ENCODE measurements at places on chromosomes 7 and 10. TPM values are rescaled to one million over a fixed set of nuclear protein-coding genes. Genes with fewer than 3 reads are reported as not detected.

DNA sequence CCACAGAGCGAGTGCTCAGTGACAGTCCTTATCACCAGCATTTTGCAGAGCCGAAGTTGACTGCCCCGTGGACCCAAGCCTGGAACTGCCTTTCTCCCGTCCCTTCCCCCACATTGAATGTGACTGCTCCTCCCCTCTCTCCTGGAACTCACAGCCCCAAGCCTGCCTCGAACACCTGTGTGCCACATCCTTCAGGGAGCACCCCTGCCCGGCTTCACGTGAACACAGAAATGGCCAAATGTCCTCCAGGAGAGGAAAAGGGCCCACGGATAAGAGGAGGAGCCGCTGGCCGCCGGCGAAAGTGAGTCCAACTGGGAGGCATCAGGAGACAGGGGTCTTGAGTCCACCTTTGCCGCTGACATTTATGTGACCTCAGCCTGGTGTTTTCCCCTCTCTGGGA, 16.2 kb downstream of the STX1A start:
- peaks cover 40% of the 10 kb centered on the region for H3K4me1 ChIP-seq
- peaks cover 64% of the 10 kb centered on the region for H3K36me3 ChIP-seq
- no peaks in the 10 kb centered on the region for H3K27me3 ChIP-seq

- H3K36me3 ChIP-seq, result no peaks in the 10 kb centered on the region
- DNase-seq, result no peak
- H3K27me3 ChIP-seq, result no peaks in the 10 kb centered on the region
- no peak overlapping the region for H3K27ac ChIP-seq
These were observed 321.4 kb downstream of the CDK14 start for GRCh38 chr7:90917539-90917938.

DNA sequence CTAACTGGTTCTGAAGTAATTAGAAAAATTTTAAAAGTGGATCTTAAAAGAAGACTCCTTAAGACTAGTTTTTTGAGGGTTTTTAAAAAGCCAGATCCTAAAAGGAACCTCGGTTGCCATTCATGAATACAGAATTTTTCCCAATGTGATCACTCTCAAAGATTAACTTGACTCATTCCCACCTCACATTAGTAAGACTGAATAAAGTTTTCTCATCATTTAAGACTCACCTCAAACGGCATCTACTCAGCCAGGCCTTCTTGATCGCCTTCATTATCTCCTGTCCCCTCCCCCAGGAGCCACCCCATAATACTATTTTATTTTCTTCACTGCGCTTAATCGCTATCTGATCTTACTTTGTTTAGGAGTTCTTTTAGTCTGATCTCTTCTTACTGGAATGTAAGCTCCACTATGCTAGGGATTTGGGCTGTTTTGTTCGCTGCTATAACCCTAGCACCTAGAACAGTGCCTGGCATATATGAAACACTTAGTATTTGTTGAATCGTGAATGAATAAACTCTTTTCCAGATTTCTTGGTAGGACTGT, 55.9 kb upstream of the PCGF5 start:
- H3K27me3 ChIP-seq, result peaks cover 16% of the 10 kb centered on the region
- DNase-seq, result no peak
- H3K4me1 ChIP-seq, result peaks cover 10% of the 10 kb centered on the region
- H3K4me3 ChIP-seq, result no peak overlapping the region
- no peak overlapping the region for H3K27ac ChIP-seq

GRCh38 chr10:70500812-70501301, 22.3 kb downstream of the PALD1 start:
- peak; percentile 63 for DNase-seq
- no peak overlapping the region for H3K4me3 ChIP-seq
- H3K27ac ChIP-seq, result peak overlapping the region; percentile 75
- peaks cover 40% of the 10 kb centered on the region for H3K4me1 ChIP-seq
- no peaks in the 10 kb centered on the region for H3K36me3 ChIP-seq

GRCh38 chr10:119872860-119873681, 428 bp upstream of the MCMBP start:
- peaks cover 11% of the 10 kb centered on the region for H3K4me1 ChIP-seq
- no peaks in the 10 kb centered on the region for H3K36me3 ChIP-seq
- H3K27ac ChIP-seq, result peak overlapping the region; percentile 95
- H3K4me3 ChIP-seq, result peak overlapping the region; percentile 85

DNA sequence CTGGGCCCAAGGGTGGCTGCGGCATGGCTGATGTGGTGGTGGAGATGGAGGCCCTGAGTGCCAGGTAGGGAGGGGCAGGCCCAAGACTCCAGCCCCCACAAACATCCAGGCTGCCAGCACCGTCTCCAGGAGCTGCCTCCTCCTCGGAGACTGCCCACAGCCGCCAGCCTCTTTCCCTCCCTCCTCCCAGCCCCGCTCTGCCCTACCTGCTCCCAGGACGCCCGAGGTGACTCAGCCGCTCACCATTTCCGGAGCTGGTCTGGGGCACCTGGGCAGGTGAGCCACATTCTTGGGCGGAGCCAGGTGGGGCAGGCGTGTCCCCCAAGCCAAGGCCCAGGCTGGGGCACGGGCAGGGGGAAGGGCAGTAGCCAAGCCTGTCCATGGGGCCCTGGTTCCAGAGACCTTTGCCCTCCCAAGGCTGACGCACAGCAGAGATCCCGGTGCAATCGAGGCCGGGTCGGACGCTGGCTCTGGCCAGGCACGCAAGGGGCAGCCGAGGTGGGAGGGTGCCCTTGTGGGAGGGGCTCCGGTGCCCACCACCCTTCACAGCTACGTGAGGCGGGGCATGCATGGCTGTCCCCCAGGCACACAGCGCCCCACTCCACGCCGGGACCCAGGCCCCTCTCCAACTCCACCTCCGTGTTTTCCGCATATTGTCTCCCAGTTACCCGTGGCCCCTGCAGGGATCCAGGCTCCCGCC, 8.8 kb downstream of the ADAP1 start:
- H3K27ac ChIP-seq, result no peak overlapping the region
- H3K4me3 ChIP-seq, result no peak overlapping the region
- H3K36me3 ChIP-seq, result no peaks in the 10 kb centered on the region
- H3K4me1 ChIP-seq, result no peaks in the 10 kb centered on the region
- no peaks in the 10 kb centered on the region for H3K27me3 ChIP-seq

DNA sequence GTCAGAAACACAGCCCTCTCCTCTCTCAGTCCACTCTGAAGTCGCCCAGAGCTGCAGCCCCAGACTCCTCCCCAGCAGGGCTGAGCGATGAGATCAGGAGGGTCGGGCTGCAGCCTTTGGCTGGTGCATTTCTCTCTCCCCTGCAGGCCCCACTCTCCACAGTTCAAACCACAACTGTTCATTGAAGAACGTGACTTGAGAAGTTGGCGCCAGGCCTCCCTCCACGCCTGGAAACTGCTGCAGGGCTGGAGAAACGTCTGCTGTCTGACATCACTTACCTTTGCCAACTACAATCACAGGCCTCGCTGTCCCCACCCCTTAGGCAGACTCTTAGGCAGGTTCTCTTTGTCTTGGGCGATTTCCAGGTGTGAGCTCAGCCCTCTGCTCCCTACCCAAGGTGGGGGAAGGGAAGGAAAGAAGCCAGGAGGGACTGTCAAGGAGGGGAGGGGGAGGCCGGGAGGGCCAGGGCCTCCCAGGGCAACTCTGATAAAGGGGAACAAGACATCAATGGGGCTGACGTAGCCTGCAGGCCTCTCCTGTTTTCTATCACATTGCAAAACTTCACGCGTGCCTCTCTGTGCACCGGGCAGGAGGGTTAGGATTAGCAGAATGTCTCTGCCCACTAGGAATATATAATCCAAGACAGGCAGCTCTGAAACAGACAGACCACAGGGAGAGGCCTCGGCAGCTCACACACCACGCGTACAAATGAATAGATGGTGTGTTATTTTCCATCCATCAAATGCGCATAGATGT, 32.7 kb downstream of the CALML5 start:
- H3K4me3 ChIP-seq, result no peak overlapping the region
- no peaks in the 10 kb centered on the region for H3K36me3 ChIP-seq
- H3K27me3 ChIP-seq, result no peaks in the 10 kb centered on the region
- peaks cover 47% of the 10 kb centered on the region for H3K4me1 ChIP-seq
- peak overlapping the region; percentile 92 for H3K27ac ChIP-seq

COA1 gene
- 37.3 TPM for total RNA-seq

CDHR1 gene
- total RNA-seq, result 0.27 TPM

DNA sequence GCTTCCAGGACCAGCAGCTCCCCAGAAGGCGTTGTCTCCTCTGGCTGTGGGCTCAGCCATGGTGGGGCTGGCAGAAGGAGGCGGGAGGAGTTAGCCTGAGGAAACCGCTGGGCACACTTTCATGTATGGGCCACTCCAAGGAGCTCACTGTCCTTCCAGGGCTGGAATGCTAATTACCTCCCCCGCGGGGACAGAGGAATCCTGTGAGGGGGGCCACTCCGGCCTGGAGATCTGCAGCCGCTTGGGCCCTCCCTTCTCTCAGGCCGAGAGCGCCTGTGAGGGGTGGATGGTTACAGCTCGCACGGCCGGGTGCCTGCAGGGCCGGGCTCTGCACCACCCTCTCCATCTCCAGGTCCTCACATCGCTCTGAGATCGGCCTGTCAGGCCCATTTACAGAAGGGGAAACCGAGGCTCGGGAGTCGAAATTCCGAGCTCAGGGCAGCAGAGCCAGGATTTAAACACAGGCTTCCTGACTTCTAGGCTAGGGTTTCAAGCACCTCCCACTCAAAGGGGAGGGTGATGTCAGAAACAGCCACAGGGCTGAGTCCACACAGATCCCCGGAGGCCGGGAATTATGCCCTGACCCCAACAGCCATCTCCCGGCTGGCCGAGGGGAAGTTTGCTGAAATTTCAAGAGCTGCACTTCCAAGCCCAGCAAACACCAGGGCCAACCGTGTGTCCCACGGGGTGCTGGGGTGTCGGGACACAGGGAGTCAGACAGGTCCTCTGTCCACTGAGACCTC, 59.1 kb downstream of the PDGFA start:
- peak; percentile 64 for DNase-seq
- peaks cover 70% of the 10 kb centered on the region for H3K4me1 ChIP-seq
- peaks cover 35% of the 10 kb centered on the region for H3K27me3 ChIP-seq
- H3K36me3 ChIP-seq, result no peaks in the 10 kb centered on the region

- no peak overlapping the region for H3K27ac ChIP-seq
- DNase-seq, result no peak
- no peaks in the 10 kb centered on the region for H3K36me3 ChIP-seq
- no peak overlapping the region for H3K4me3 ChIP-seq
- peaks cover under 1% of the 10 kb centered on the region for H3K4me1 ChIP-seq
These were observed 38.9 kb upstream of the GDF10 start for GRCh38 chr10:47261121-47261520.

DNA sequence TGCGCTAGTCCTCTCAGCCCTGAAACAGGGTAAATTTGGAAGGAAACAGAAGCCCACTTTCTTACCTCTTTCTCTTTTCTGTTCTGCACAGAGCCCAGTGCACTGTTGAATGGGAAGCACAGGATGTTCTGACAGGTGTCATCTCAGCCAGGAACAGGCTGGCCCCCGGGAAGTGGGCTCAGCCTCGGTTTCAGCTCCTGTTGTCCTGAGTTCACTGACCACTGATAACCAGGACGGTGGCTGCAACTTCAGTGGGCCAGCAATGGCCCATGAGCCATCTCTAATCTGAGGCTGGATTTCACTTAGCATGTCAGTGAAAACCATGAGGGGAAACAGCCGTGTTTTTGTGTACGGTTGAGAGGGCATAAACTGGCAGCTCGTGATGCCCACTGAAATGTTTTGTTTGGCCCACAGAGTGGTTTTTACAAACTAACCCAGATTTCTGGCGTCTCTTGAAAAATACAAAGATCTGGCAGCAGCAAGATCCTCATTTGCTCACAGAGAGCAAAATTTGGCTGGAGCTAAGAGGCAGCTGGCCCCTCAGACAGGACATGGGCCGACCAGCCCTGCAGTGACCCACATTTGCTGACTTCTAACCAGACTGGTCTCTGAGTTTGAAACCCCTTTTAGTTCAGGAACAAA, 455.9 kb downstream of the PAXIP1 start:
- no peaks in the 10 kb centered on the region for H3K27me3 ChIP-seq
- H3K27ac ChIP-seq, result no peak overlapping the region
- DNase-seq, result peak; percentile 58
- H3K4me1 ChIP-seq, result no peaks in the 10 kb centered on the region
- H3K4me3 ChIP-seq, result no peak overlapping the region
- H3K36me3 ChIP-seq, result no peaks in the 10 kb centered on the region

DNA sequence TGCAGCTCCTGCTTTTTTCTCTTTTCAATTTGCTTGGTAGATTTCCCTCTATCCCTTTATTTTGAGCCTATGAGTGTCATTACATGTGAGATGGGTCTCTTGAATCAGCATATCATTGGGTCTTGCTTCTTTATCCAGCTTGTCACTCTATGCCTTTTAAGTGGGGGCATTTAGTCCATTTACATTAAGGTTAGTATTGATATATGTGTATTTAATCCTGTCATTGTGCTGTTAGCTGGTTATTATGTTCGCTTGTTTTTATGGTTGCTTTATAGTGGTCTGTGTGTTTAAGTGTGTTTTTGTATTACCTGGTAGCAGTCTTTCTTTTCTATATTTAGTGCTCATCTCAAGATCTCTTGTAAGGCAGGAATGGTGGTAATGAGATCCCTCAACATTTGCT, 17.0 kb downstream of the GIMAP7 start:
- no peak overlapping the region for H3K4me3 ChIP-seq
- H3K27ac ChIP-seq, result no peak overlapping the region
- no peaks in the 10 kb centered on the region for H3K36me3 ChIP-seq
- peaks cover 2% of the 10 kb centered on the region for H3K27me3 ChIP-seq
- no peak for DNase-seq

DNA sequence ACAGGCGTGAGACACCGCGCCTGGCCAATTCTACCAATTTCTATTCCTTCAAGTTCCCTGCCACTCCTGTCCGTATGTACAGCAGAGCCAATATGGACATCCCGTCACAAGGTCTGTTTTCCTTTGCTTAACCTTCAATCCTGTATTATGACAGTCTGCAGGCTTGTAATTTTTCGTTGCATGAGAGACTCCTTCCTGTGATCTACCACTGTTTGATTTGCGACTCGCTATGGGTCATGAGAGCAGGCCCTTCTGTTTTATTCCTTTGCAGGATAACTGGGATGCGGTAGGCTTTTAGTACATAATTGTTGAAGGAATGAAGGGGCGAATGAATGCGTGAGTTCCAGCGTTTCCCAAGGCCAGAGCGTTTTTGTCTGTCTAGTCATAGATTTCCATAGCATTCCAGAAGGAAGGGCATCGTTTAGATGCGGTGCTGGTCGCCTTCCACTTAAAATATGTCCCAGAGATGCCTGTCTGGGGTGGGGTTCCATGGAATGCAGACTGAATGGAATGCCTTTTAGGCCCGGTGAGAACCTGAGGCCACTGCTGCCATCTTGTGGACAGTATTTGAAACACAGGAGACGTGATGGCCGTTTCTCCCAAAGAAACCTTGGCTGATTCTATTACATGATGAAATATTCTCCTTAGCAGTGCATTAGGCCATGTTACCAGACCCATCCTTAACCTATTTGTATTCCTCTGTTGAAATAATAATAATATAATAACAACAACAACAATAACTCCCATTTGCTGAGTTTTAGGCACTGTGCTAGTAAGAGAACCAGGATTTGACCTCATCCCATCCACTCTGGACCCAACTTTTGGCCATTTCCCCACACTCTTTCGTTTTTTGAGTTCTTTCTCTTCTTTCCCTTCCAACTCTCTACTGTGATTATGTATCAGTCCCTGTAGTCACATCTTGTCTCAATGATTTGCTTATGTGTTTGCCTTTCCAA, 193.2 kb downstream of the MYOF start:
- DNase-seq, result peak; percentile 88
- no peaks in the 10 kb centered on the region for H3K27me3 ChIP-seq
- H3K27ac ChIP-seq, result no peak overlapping the region
- H3K4me1 ChIP-seq, result peaks cover 4% of the 10 kb centered on the region
- no peak overlapping the region for H3K4me3 ChIP-seq

- no peaks in the 10 kb centered on the region for H3K27me3 ChIP-seq
- H3K4me3 ChIP-seq, result no peak overlapping the region
- H3K4me1 ChIP-seq, result no peaks in the 10 kb centered on the region
- no peak overlapping the region for H3K27ac ChIP-seq
- no peak for DNase-seq
These were observed 8.1 kb upstream of the CROT start for GRCh38 chr7:87337331-87337730.

Measured in muscle of leg (tissue), 16 donors.